ENCODE measurements at places on chromosomes 6 and 20. TPM values are rescaled to one million over a fixed set of nuclear protein-coding genes. Genes with fewer than 3 reads are reported as not detected.

The RAET1L gene
- total RNA-seq: not detected

The YTHDF1 gene
- 47.4 TPM for total RNA-seq

The CPNE5 gene
- total RNA-seq: 0.72 TPM

The NELFE gene
- 73.8 TPM for total RNA-seq

GRCh38 chr6:21908161-21908848 is 314.8 kb downstream of the SOX4 start:
- H3K27me3 ChIP-seq: no peaks in the 10 kb centered on the region
- DNase-seq: no peak
- no peak overlapping the region for H3K4me3 ChIP-seq
- no peaks in the 10 kb centered on the region for H3K4me1 ChIP-seq
- H3K36me3 ChIP-seq: no peaks in the 10 kb centered on the region

DNA sequence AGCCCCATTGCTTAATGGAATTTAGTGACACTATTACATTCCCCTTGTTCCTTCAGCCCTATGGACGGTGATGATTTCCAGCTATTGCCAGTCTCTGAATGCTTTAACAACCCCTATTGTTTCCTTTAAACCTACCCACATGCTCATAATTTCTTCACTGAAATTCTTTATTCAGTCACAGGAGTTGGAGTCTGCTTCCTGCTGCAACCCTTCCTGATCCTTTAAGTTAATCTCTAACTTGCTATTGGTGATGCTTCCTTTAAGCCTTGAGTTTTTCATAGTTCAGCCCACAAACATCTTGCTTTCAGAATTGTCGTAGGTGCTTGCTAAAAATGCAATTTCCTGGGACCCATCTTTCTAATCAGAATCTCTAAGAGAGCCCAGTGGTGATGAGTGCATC is 66.3 kb upstream of the TNFAIP3 start:
- no peak for DNase-seq
- H3K27ac ChIP-seq: peak overlapping the region; percentile 64
- H3K27me3 ChIP-seq: no peaks in the 10 kb centered on the region
- H3K36me3 ChIP-seq: peaks cover 3% of the 10 kb centered on the region

GRCh38 chr20:10642856-10643559 is 30.8 kb downstream of the JAG1 start:
- peaks cover 2% of the 10 kb centered on the region for H3K4me1 ChIP-seq
- no peak overlapping the region for H3K4me3 ChIP-seq

DNA sequence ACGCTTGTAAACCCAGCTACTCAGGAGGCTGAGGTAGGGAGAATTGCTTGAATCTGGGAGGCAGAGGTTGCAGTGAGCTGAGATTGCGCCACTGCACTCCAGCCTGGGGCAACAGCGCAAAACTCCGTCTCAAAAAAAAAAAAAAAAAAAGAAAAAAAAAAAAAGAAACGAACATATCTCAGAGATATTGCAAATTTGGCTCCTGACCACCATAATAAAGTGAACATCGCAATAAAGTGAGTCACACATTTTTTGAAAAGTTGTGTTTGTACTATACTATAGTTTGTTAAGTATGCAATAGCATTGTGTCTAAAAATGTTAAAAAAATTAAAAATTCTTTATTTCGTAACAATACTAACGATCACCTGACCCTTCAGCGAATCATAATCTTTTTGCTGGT is 13.3 kb downstream of the RSPH9 start:
- no peak overlapping the region for H3K27ac ChIP-seq
- H3K36me3 ChIP-seq: no peaks in the 10 kb centered on the region
- no peak overlapping the region for H3K4me3 ChIP-seq
- no peak for DNase-seq
- H3K27me3 ChIP-seq: no peaks in the 10 kb centered on the region

GRCh38 chr6:30323806-30324205 is 2.9 kb upstream of the TRIM39 start:
- peak; percentile 21 for DNase-seq
- peak overlapping the region; percentile 18 for H3K4me3 ChIP-seq
- peak overlapping the region; percentile 38 for H3K27ac ChIP-seq
- peaks cover 62% of the 10 kb centered on the region for H3K36me3 ChIP-seq
- H3K27me3 ChIP-seq: no peaks in the 10 kb centered on the region

- DNase-seq: no peak
- H3K4me3 ChIP-seq: no peak overlapping the region
- peaks cover 8% of the 10 kb centered on the region for H3K4me1 ChIP-seq
- H3K27ac ChIP-seq: no peak overlapping the region
- no peaks in the 10 kb centered on the region for H3K36me3 ChIP-seq
- H3K27me3 ChIP-seq: peaks cover 4% of the 10 kb centered on the region
Observed at GRCh38 chr6:169965657-169966311, 214.4 kb downstream of the ERMARD start.

GRCh38 chr20:1357921-1358671 is 29.2 kb upstream of the SDCBP2 start:
- no peaks in the 10 kb centered on the region for H3K27me3 ChIP-seq
- peaks cover 63% of the 10 kb centered on the region for H3K4me1 ChIP-seq
- H3K4me3 ChIP-seq: peak overlapping the region; percentile 57
- peaks cover 85% of the 10 kb centered on the region for H3K36me3 ChIP-seq

DNA sequence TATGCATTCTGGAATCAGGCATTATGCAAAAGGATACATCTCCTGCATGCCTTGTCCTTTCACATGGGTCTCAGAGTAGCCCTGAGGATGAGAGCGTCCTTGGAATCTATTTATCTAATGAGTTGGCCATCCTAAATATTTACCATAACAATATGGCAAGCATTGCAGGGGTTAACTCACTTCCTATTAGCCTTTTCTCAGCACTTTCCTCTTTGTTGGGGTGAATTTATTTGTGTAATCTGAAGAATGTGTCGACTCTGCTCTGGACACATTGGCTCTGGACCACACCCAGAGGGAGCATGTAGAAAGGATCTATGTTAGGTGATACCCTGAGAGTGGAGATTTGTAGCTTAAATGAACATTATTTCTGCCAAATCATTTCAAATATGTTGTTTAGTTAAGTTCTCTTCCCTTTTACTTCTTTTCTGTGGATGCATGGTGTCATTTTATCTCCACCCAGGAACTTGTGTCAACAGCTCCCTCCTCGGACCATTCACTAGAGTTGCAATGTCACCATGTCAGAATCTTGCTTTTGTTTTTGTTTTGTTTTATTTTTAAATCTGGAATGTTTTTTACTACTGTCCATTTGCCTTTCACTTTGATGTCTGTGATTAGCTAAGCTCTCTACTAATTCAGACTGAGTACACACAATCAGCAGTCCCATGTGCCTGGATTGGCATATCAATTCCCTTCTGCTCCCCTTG is 757.0 kb upstream of the MMS22L start:
- H3K27me3 ChIP-seq: no peaks in the 10 kb centered on the region
- no peak for DNase-seq
- no peaks in the 10 kb centered on the region for H3K4me1 ChIP-seq
- H3K36me3 ChIP-seq: no peaks in the 10 kb centered on the region
- no peak overlapping the region for H3K4me3 ChIP-seq

DNA sequence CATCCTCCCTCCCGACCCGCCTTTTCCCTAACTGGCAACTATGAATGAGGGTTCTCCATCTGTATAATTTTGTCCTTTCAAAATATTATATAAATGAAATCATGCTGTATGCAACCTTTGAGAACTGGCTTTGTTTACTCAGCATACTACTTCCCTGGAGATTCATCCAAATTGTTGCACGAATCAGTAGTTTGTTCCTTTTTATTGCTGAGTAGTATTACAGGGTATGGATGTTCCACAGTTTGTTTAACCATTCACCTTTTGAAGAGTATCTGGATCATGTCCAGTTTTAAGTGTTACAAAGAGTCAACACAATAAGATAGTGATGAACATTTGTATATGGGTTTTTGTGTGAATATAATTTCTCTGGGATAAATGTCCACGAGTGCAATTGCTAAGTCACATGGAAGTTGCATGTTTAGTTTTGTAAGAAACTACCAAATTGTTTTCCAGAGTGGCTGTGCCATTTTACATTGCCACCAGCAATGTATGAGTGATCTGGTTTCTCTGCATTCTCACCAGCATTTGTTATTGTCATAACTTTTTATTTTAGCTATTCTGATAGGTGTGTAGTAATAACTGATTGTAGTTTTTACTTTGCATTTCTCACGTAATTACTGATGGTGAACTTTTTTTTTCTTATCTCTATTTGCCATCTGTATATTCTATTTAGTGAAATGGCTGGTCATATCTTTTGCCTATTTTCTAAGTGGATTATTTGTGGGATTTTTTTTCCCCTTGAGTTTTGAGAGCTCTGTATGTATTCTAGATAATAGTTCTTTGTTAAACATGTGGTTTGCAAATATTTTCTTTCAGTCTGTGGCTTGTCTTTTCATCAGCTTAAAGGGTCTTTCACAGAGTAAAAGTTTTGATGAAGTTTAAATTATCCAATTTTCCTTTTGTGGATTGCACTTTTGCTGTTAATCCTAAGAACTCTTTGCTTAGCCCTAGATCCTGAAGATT is 14.4 kb upstream of the RNF24 start:
- no peak for DNase-seq
- no peaks in the 10 kb centered on the region for H3K36me3 ChIP-seq
- no peak overlapping the region for H3K27ac ChIP-seq
- H3K4me1 ChIP-seq: no peaks in the 10 kb centered on the region

DNA sequence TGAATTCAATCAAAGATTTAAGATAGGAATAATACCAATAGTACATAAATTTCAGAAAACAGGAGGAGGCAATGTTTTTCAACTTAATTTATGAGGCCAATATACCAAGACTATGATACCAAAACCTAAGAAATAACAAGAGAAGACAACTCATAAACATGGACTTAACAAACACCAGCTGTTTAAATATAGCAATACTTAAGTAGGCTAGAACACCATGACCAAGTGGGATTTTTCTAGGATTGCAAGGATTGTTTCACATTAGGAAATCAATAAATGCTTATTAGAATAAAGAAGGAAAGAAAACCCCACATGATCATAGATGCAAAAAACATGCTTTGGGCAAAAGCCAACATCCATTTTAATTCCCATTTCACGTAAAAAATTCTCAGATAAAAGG is 355.1 kb downstream of the EPM2A start:
- DNase-seq: no peak
- no peaks in the 10 kb centered on the region for H3K36me3 ChIP-seq
- H3K4me1 ChIP-seq: no peaks in the 10 kb centered on the region
- no peak overlapping the region for H3K4me3 ChIP-seq
- no peaks in the 10 kb centered on the region for H3K27me3 ChIP-seq
- H3K27ac ChIP-seq: no peak overlapping the region
